ENCODE measurements at places on chromosomes 11 and 22.

DNA sequence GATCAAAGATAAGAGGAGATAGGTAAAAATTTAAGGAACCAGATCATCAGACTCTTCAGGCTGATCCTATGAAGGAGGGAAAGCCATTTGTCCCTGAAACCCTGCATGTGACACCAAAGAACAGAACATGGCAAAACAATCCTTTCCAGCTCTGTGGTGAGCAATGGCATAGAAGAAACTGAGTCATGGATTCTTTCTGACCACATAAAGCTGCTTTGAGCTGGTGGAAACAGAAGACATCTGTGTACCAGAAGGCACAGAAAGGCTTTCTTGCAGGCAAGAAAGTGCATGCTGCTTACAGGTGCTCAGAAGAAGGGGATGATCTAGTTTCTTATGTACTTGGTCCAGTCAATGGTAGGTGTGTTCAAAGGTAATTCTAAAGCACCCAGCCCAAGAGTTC lies 45.0 kb upstream of the APOA1 start:
- no peak overlapping the region for H3K27ac ChIP-seq
- H3K4me1 ChIP-seq: no peaks in the 10 kb centered on the region

DNA sequence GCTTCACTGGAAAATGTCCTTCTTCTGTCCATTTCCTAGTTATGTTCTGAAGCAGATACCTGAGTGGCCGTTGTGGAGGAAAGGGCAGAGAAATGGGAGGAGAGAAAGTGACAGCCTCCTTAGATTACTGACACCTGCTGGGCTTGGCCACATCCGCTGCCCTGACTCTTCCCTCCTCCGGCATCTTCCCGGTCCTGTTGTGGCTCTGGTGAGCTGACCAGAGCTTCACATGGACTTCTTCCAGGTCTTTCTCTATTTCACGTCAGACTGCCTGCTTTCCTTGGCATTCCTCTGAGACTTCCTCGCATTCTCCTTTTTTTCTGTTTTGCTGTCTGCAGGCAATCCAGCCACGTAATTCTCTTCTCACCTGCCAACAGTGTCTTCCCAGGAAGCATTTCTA lies 138.7 kb upstream of the E2F8 start:
- H3K4me3 ChIP-seq: no peak overlapping the region
- H3K27ac ChIP-seq: no peak overlapping the region
- H3K36me3 ChIP-seq: no peaks in the 10 kb centered on the region
- no peaks in the 10 kb centered on the region for H3K27me3 ChIP-seq

GRCh38 chr22:20298110-20298802 lies 21.6 kb downstream of the DGCR6L start:
- peak overlapping the region; percentile 61 for H3K4me3 ChIP-seq
- no peak overlapping the region for H3K27ac ChIP-seq
- no peaks in the 10 kb centered on the region for H3K36me3 ChIP-seq
- DNase-seq: no peak
- peaks cover 5% of the 10 kb centered on the region for H3K27me3 ChIP-seq

GRCh38 chr22:29457730-29458129 lies 19.3 kb downstream of the RFPL1 start:
- H3K27me3 ChIP-seq: no peaks in the 10 kb centered on the region
- DNase-seq: no peak
- no peaks in the 10 kb centered on the region for H3K36me3 ChIP-seq

DNA sequence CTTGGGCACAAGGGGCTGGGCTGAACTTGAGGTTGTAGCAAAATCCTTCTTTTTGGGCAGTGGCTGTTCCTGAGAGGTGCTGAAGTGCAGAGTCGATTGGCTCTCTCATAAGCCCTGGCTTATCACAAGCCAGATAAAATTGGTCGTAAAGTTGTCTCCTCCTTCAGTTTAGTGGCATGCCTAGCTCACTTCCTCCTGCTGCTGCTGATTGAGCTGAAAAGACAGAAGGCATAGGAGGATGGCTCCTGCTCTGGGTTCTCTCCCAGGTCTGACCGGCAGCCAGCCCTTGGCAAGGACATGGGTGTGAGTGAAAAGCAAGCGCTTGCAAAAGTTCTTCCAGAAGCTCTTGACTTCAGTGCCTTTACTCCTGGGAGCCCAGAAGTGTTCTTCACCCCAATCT lies 83.9 kb downstream of the LDLRAD3 start:
- H3K4me3 ChIP-seq: no peak overlapping the region
- H3K4me1 ChIP-seq: peaks cover 3% of the 10 kb centered on the region
- H3K27me3 ChIP-seq: no peaks in the 10 kb centered on the region
- no peak for DNase-seq

GRCh38 chr11:43686207-43686606 lies 5.7 kb downstream of the HSD17B12 start:
- peaks cover 2% of the 10 kb centered on the region for H3K4me1 ChIP-seq
- no peak overlapping the region for H3K4me3 ChIP-seq
- H3K27ac ChIP-seq: no peak overlapping the region

DNA sequence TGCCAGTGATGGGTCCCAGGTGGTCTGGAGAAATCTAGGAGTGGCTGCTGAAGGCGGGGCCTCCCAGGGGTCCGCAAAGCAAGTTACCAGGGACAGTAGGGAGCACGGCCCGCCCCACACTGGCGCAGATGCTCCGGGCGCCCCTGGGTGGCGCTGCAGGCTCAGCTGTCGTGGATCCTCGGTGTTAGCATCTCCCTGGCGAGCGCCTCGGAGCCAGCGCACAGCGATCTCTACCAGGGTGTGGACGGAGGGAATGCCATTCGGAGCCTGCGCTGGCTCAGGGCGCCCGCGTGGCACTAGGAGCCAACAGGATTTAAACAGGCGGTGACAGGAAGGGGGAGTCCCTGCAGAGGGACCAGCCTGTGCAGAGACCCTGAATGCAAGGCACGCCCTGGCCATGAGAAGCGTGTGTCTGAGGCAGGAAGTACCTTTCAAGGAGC lies 20.2 kb downstream of the FADS3 start:
- H3K4me3 ChIP-seq: no peak overlapping the region
- DNase-seq: peak; percentile 82
- peaks cover 3% of the 10 kb centered on the region for H3K36me3 ChIP-seq
- peaks cover 5% of the 10 kb centered on the region for H3K4me1 ChIP-seq
- no peak overlapping the region for H3K27ac ChIP-seq

- no peak overlapping the region for H3K27ac ChIP-seq
- H3K4me3 ChIP-seq: no peak overlapping the region
- DNase-seq: no peak
- no peaks in the 10 kb centered on the region for H3K27me3 ChIP-seq
- H3K4me1 ChIP-seq: no peaks in the 10 kb centered on the region
Observed at GRCh38 chr22:42160251-42160650, 29.6 kb upstream of the CYP2D6 start.

DNA sequence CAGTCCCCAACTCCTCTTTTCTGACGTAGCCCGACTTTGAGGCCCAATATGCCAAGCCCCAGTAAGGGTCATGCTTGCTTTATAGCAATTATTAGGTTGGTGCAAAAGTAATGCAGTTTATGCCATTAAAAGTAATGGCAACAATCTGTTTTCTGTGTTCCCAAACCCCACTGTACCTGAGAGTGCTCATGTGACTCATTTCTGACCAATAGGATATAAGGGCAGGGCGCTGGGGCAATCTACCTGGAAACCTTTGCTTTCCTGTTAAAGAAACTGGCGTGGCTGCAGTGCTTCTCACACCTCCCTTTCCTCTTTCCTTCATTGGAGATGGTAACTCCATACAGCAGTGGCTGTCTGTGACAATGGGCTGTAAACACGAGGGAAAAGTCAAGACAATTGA lies 78.9 kb upstream of the MPPED2 start:
- no peaks in the 10 kb centered on the region for H3K36me3 ChIP-seq
- H3K27me3 ChIP-seq: no peaks in the 10 kb centered on the region
- H3K4me1 ChIP-seq: no peaks in the 10 kb centered on the region
- H3K27ac ChIP-seq: no peak overlapping the region
- no peak for DNase-seq

DNA sequence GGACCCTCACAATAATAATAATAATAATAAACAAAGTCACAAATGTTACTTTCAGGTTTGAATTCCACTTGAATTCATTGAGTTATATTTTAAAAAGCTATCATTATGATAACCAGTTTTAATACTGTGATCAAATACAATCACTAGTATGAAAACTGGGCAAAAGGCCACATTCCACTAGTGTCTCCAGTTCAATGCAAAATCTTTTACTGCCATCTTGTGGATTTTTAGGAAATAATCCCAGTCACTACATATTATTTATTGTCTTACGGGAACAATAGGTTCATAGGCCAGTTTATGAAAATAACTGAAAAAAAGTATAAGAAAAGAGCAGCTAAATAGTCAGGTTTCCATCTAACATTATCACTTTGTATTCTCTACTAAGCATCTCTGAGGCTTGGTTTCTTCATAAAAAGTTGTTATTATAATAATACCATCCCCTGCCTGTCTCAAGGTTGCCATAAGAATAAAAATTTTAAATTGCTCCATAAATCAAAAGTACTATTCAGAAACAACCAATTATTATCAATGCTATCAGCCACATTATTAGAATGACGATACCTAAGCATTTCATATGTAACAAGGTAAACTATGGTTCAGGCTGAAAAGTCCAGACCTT lies 533.9 kb upstream of the CCDC90B start:
- no peaks in the 10 kb centered on the region for H3K27me3 ChIP-seq
- H3K4me1 ChIP-seq: no peaks in the 10 kb centered on the region
- H3K36me3 ChIP-seq: no peaks in the 10 kb centered on the region
- H3K27ac ChIP-seq: no peak overlapping the region
- no peak overlapping the region for H3K4me3 ChIP-seq
- no peak for DNase-seq

GRCh38 chr11:84468235-84468634 lies 1158.9 kb downstream of the DLG2 start:
- H3K27me3 ChIP-seq: no peaks in the 10 kb centered on the region
- no peak overlapping the region for H3K4me3 ChIP-seq
- no peak overlapping the region for H3K27ac ChIP-seq

DNA sequence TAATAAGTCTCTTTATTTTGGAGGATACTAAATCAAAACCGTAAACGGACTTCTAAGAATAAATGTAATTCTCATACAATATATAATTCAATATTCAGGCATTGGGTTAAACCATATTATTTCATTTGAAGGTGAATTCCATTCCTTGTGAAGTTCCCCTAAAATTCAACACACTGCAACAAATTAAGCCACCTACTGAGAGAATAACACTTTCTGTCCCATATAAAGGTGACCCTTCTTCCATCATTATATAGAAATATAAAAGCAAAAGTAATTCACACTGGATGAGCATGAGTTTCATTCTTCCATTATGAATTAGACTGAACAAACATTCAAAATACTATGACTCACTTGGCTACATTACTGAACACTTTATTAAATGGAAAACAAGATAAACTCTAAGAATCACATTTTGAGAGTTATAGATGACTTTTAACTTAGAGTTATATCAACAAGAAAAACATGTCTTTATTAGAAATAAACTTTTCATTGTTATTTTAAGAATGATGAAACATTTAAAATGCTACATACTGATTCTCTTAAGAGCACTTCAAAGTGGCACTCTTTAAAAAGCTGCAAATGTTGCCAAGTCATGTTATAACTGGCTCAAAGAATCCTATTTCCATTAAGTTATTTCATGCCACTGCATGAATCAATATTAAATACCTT lies 2.8 kb downstream of the SESN3 start:
- H3K27me3 ChIP-seq: no peaks in the 10 kb centered on the region
- H3K36me3 ChIP-seq: no peaks in the 10 kb centered on the region
- no peaks in the 10 kb centered on the region for H3K4me1 ChIP-seq
- no peak overlapping the region for H3K27ac ChIP-seq
- H3K4me3 ChIP-seq: no peak overlapping the region

DNA sequence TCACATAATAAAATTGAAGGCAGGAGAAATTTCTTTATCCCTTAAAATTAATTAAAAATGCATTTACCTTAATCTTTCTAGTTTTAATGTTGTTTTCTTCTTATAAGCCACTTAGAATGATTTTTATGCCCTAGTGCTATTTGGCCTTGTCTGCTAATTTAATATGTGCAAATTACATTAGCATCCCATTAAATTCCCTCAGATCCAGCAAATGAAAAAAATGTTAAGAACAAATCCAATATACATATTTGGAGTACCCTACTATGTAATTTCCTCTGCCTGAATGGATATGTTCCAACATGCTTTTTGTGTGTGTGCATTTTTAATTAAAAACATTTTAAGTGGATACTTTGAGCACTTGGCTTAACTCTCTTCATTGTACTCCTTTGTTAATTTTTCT lies 56.9 kb downstream of the TNRC6B start:
- no peak overlapping the region for H3K27ac ChIP-seq
- DNase-seq: no peak
- no peaks in the 10 kb centered on the region for H3K27me3 ChIP-seq
- peaks cover 2% of the 10 kb centered on the region for H3K4me1 ChIP-seq

- H3K27ac ChIP-seq: no peak overlapping the region
- H3K36me3 ChIP-seq: no peaks in the 10 kb centered on the region
- no peak for DNase-seq
Observed at GRCh38 chr11:111413849-111414248, 34.8 kb upstream of the POU2AF1 start.

DNA sequence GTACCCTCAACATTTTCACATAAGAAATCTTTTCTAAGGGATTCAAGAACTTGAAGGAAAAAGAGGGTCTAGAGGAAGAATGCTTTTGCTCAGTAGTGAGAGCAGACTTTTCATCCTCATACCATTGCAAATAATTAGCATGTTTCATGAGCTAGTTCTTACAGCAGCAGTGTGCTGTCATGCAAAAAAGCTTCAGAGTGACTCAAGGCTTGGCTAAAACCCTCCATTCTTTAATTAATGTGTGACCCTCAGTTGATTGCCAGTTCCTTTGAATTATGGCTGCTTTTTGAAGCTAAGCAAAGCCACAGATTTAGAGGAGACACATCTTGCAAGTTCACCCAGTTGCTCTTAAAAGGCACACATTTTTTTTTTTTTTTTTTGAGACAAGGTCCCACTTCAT lies 36.6 kb upstream of the PCF11 start:
- DNase-seq: no peak
- H3K27ac ChIP-seq: no peak overlapping the region
- H3K36me3 ChIP-seq: no peaks in the 10 kb centered on the region
- H3K27me3 ChIP-seq: no peaks in the 10 kb centered on the region
- H3K4me3 ChIP-seq: no peak overlapping the region

GRCh38 chr22:43745411-43745770 lies 66.7 kb downstream of the EFCAB6 start:
- H3K4me1 ChIP-seq: 0 out of 2 replicates have a peak, but pooled peaks cover 2% of the 10 kb centered on the region
- H3K4me3 ChIP-seq: no peak overlapping the region
- no peaks in the 10 kb centered on the region for H3K27me3 ChIP-seq
- no peak overlapping the region for H3K27ac ChIP-seq
- no peaks in the 10 kb centered on the region for H3K36me3 ChIP-seq

DNA sequence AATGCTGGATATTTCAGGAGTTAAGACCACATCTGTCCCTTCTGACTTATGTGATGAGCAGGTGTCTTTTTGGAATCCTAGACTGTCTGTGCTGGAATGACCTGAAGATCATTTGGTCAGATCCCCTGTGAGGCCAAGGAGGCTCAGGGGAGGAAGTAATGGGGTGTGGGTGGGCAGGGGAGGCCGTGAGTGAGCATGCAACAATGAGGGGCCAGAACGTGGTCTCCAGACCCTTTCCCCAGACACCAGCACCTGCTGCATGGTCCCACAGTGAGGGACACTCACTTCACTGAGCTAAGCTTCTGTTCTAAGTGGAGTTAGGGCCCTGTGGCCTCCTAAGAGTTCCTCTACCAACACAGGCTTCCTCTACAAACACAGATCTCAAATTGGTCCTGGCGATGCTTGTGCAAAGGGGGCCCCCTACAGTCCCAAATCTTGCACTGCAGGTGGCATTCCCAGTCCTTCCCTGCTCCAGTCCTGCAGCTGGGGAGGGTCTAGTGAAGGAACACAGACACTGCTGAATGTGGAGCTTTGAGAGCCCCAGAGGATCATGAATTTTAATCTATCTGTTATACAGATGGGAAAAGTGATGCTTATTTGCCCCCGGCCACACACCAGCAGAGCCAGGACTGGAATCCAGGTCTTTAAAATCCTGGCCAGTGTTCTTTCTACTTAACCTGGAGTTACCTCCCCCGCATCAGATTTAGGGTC lies 7.4 kb downstream of the USP2 start:
- no peaks in the 10 kb centered on the region for H3K27me3 ChIP-seq
- H3K4me3 ChIP-seq: no peak overlapping the region
- no peaks in the 10 kb centered on the region for H3K36me3 ChIP-seq
- DNase-seq: no peak

Measured in iPS DF 6.9 (cell line).